ENCODE measurements at places on chromosomes 2 and 18.

GRCh38 chr18:8522756-8523155 is 86.5 kb upstream of the RAB12 start:
- no peak for DNase-seq

DNA sequence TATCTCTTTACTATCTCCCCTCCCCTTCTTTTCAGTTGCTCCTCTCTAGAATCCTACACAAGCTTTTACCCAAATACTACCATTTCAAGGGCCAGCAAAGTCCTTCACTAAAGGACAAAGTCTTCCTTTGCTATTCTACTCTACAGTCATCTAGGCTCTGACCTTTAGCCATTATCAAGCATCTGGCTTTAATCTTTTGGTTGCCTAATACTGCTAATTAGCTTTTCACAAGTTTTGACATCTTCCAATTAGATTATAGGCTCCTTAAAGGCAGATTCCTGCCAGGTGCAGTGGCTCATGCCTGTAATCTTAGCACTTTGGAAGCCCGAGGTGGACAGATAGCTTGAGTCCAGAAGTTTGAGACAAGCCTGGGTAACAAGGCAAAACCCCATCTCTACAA is 194.4 kb downstream of the SH3BP4 start:
- no peak for DNase-seq

GRCh38 chr2:12834239-12834638 is 117.5 kb downstream of the TRIB2 start:
- no peak for DNase-seq

DNA sequence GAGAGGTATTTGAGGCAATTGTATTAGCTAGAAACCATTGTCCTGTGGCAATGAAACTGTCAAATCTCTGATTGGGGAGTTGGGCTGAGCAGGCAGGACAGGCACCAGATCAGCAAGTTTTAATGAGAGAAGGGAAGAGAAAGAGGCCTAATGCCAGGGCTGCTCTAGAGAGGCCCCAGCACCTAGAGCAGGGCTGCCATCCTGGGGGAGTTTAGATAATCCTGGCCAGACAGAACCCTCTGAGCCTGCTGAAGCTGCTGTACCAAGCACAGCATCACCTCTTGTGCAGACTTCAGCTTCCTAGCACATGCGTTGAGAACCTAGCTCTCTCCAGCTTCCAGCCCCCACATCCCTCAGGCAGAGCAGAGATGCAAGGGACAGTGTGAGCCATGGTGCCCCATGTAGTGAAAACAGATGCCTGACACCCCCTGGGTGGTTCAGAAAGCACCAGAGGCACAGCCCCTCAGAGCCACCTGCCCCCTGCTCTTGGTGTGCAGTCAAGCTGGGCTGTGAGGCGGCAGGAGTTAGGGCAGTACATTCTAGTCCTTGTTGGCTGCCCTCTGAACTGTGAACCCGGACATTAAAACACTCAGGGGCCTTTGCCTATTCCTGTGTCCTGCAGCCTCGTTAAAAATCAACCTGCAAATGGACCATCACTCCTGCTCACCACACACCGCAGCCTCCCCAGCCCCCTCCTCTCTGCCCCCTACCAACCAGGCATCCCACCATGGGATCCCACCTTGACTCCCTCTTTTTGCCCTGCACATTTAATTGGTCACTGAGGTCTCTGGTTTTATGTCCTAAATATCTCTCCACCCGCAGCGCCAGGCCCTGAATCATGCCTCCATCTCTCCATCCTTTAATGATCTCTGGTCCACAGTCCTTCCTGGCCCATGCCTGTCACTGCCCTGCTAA is 52.7 kb downstream of the ADD2 start:
- DNase-seq = no peak

DNA sequence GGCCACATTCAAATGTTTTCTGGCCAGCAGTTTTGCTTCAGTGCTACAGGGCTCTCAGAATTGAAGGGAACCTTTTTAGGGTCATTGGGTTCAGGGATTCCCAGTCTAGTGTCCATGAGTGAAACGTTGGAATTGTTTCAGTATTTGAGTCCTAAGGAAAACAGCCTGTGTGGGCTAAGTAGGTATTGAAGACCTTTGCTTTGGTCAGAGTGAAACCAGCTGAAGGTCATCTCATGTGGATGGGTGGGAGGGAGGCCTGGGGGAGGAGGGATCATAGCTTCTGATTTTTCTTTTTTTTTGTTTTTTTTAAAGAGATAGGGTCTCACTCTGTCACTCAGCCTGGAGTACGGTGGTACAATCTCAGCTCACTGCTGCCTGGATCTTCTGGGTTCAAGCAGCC is 20.2 kb downstream of the B3GNT2 start:
- no peak for DNase-seq

DNA sequence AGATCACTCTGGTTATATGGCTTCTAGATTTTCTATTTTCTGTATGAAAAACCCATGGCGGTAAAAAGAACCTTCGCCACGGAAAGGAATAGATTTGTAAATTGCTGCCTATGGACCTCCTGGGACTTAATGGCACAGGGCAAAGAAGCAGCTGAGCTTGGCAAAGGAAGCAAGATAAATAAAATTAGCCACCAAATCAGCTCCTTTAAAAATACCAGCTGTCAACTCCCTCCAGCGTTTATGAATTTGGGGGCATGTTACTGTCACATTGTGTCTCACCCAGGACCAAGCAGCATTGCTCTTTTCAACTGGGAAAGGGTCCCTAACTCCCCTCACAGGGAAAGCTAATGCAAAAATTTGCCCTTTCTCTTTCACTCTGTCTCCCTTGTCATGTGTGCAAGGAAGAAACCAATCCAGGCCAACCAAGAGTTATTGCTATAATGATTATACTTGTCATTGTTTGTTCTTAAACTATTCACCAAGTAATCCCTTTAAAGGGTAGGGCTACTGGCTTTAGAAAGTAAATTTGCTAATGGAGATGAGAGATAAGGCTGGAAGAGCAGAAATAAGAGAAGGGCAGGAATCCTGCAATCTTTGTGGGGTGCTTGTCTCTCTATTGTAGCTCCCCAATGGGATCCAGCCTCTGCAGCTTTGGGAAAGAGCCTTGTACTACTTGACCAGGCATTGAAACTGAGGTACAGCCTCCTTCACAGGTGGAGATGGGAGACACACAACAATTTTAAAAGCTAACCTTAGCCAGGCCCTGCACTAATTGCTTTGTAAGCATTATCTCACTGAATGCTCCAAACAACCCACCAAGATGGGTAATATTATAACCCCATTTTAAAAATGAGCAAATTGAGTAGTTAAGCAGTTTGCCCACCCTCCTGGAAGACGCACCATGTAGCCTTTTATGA is 119.1 kb upstream of the KLF7 start:
- DNase-seq = no peak

DNA sequence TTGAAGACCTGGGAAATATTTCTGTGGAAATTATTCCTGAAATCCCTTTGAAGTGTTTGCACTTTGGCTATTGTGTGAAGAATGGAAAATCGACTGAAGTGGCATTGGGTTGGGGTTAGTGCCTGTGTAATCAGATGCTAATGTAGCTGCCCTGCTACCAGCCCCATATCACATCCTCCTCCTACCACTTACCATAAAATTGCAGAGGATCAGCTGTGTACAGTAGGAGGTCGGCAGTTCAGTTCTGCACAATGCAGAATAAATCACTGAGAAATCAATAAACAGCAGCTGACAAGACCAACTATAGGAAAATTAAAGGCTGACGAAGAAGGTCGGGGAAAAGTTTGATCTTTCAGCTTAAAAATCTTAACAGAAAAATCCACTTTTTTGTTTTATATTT is 440.9 kb downstream of the PTPRM start:
- no peak for DNase-seq

GRCh38 chr2:108787216-108787541 is 608 bp downstream of the CCDC138 start:
- no peak for DNase-seq

GRCh38 chr2:145265244-145265643 is 745.3 kb upstream of the ZEB2 start:
- no peak for DNase-seq

GRCh38 chr2:232014681-232015080 is 53.2 kb downstream of the DIS3L2 start:
- no peak for DNase-seq

GRCh38 chr18:22690556-22690955 is 242.6 kb upstream of the RBBP8 start:
- DNase-seq = no peak

DNA sequence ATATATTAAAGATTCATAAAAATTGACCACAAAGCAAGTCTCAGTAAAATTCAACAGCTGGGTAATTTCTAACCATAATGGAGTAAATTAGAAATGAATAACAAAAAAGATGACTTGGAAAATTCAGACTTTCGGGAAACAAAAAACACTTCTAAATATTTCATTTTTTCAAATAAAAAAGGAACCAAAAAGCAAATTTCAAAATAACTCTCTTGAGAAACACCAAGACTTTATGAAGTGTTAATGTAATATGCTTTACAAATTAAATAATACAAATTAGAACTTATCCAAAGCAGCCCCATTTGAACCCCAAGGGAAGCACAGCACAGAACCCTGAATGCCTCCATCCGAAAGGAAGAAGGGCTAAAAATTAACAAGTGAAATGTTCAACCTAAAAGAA is 175.9 kb downstream of the HDAC4 start:
- no peak for DNase-seq

DNA sequence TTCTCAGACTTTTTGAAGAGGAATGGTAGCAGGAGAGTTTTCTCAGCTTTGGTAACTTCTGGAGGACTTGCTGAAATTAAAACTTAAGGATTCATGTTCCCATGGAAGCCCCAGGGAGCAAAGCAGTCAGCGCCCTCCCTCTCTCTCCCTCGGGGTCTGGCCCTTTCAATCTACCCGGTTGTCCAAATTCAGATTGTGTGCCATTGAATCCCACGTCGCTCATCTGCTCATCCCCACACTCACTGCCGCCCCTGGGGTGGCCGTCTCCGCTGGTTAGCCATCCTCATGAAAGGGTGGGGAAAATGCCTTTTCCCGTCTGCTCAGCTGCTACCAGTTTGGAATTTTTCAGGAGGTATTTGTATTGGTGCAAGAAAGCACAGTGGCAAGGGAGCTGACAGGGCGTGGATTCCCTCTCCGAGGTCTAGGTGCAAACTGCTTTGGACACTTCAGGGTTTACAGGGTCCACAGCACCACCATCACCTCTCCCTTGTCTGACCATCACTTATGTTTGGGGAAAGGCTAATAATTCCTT is 27.1 kb downstream of the MCFD2 start:
- DNase-seq = no peak

GRCh38 chr2:107418708-107419107 is 408.0 kb upstream of the RGPD4 start:
- no peak for DNase-seq

- DNase-seq = no peak
Measured at GRCh38 chr2:120913972-120914838, 178.5 kb downstream of the GLI2 start.

- DNase-seq = no peak
Measured at GRCh38 chr2:197294260-197294659, 16.3 kb downstream of the ANKRD44 start.

DNA sequence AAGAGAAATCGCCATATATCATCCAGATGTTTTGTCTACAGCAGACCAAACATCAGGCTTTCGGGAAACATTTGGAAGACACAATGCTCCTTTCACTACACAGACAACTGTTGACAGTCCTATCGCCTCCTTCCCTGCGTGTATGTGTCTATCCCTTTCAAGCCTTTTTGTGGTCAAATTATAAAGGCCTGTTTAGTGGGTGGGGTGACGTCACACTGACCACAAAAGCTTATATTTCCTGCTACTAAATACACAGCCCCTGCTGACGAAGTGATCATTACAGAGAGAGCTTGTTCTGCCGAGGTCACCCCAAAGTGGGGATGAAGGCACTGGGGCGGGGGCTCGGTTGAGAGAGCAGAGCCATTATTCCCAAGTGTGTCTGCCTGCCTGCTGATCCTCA is 302.7 kb upstream of the TNP1 start:
- DNase-seq = peak; percentile 86

DNA sequence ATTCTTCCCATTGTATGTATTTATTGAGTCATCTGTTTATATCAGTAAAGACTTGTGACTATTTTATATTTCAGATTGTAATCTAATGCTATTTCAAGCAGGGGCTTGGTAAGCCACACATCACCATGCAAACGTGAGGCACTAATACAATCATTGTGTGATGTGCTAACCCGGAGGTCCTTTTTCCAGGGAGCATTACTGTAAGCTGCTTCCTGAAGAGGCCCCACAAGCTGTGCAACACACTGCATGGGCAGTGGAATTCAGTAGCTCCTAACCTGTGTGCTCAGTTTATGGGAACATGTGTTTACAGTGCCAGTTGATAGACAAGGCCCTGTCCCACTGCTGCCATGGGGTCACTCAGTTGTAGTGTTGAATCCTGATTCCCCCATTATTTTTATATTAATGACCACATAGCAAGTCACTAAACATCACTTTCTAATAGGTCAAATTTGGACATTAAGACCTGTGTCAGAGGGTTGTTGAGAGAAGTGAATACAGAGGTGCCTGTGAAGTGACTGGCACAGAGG is 162.9 kb downstream of the FHOD3 start:
- DNase-seq = no peak

DNA sequence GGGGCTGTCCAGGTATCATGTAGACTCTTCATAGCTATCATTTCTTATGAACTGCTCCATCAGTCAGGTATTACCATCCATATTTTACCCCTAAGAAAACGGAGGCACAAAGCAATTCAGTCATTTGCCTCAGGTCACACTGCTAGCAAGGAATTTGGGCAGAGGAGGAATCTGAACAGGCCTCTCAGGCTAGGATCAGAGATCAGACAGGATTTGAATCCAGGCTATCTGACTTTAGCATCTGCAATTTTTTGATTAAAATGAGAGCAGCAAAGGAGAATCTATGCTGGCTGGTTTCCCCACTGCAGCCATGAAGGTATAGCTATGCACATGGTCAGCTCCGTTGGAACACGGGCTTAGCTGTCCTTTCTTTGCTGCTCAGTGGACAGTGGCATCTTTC is 60.1 kb downstream of the TACR1 start:
- DNase-seq = no peak

- no peak for DNase-seq
Measured at GRCh38 chr2:154960802-154961583, 262.5 kb downstream of the KCNJ3 start.

DNA sequence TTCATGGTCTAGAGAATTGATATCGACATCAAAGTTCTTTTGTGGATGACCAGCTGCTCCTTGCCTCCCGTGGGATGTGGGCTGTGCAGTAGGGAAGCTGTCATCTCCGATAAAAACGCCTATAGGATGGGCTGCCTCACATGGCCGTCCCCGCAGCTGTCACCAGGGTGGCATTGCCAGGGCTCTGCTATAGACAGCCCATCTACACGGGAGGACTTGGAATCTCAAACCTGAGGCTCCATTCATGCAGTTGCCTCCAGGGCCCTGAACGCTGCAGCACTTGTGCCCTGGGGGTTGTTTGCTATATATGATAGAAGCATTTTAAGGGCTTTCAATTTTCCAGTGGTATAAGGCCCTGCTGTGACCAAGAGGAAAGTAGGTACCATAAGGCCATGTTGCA is 183.1 kb downstream of the MYCN start:
- no peak for DNase-seq

Measured in SHP77 treated with DMSO at 0.1 percent for 48 hours (cell line).